Dermis microvascular lymphatic vessel endothelial cell (primary cell): ENCODE measurements at places on chromosomes 13 and 19. TPM values are rescaled to one million over a fixed set of nuclear protein-coding genes. Genes with fewer than 3 reads are reported as not detected.

DNA sequence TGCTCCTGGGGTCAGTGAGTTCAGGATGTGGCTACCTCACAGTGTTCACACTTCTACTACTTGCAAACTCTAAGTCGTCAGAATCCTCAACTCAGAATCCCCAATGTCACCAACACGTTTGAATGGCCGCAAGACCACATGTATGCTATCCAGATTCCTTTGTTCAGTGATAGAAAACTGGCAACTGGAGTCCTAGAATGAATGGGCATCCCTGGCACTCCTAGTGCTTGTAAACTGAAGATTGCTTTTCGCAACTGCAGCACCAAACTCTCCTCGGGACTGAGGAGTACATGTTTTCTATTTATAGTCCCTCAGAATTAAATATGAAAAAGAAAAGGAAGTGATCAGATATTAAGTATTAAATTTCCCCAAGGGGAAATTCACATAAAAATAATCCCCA is 4.9 kb downstream of the SMAD9 start:
- no peak for DNase-seq

DNA sequence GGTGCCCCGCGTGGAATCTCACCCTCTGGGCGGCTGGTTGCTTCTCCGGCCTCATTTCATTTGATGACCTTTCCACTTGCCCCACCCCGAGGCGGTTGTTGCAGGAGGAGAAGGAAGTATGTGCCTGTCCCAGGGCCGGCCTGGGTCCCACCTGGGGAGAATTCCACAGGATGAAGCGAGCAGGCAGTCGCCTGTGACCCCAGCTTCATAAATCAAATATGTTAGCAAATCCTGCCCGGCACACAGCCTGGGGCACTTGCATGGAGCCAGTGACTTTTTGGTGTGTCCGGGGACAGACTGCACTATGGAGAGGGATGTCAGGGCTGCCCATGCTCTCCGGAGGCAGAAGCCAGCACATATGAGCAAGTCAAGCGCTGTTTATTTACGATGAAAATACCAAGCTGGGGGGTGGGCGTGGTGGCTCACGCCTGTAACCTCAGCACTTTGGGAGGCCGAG is 19.7 kb upstream of the ZBTB7A start:
- DNase-seq, result no peak

DNA sequence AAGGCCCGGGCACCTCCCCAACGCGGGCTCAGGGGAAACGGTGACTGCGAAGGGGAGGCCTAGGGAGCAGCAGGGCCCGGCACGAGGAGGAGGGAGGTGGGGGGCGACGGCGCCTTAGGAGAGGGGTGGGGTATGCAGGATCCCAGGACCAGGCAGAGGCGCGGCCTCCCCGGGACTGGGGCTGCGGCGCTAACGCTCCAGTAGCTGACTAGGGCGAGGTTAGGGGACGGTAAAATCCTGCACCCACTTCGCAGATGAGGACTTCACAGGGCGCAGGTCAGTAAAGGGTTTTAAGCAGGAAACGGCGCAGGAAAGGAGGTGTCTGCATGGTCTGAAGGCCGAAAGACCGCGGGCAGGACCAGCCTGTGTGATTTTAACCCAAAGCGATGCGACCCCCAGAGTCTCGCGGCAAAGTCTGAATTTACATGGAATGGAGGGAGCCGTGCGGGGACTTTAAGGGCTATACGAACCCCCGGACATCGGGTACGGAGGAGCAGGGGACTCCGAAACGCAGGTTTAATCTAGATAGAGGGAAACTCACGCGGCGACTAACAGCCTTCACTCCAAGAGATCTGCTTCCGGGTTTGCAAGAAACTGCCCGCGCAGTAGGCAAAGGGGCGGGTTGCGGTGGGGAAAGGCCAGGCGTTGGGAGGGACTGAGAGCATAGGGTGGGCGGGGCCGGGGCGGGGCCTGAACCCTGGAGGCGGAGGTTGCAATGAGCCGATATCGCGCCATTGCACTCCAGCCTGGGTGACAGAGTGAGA is at the start of gene ZNF665:
ZNF665 (minus strand) TSS at position 588 of the 764 bp plus-strand sequence. CDS start 10,460 bp downstream, outside the sequence.
- peak; percentile 88 for DNase-seq

- no peak for DNase-seq
Observed at GRCh38 chr19:49861107-49861506, 6.3 kb downstream of the PNKP start.

DNA sequence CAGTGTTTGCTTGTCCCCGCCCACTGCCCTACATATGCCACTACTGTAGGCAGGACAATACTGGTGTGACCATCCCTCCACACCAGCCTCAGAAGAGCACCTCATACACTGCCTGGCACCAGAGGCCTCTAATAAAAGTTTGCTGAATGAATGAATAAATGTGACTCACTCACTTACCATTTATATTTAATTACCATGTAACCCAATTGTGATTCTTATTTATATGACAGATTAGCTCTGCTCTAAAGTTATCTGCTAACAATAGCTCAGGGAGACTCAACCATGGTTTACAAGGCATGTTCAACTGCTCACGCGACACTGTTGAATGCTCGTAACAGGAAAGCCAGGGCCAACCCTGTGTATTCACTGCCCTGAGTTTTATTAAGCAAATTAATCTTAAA is 66.0 kb upstream of the DOCK9 start:
- DNase-seq, result no peak

- DNase-seq, result no peak
Observed at GRCh38 chr13:51243227-51243626, 21.0 kb downstream of the FAM124A start.

GRCh38 chr19:47428177-47428894 is 9.0 kb upstream of the MEIS3 start:
- peak; percentile 100 for DNase-seq

GRCh38 chr13:94217370-94217769 is 262.1 kb downstream of the DCT start:
- DNase-seq, result no peak

DNA sequence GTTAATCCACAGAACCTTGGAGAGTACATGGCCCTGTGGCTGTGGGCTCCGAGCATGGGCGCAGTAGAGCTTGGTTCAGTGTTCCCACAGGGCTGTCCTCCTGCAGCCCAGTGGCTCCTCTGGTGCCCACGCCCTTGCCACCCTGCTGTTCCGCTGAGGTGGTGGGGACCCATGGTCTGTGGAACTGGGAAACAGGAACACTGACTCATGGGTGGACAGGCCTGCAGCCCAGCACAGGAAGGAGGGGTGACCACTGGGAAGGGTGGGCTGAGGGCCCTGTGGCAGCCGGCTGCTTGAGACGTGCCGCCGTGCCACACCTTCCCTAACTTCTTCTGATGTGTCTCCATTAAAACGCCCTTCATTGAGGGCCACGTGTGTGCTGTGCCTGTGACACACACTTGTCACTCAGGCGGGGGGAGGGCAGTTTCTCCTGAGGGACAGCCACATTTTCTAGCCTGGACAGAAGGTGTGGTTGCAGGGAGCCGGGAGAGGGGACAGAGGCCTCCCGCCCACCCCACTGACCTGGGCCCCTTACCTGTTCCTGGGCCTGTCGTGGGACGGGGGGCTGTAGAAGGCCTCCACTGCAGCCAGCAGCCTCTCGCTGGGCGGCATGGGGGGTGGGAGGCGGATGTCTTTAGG is 21.1 kb downstream of the CHERP start:
- no peak for DNase-seq

DNA sequence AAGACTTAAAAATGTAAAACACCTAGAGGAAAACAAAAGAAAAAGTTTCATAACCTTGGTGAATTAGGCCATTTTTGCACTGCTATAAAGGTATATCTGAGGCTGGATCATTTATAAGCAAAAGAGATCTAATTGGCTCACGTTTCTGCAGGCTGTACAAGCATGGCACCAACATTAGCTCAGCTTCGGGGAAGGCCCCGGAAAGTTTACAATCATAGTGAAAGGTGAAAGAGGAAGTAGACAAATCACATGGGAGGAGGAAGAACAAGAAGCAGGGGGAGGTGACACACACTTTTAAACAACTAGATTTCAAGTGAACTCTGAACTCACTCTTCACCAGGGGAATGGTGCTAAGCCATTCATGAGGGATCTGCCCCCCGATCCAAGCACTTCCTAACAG is 1358.5 kb upstream of the PCDH9 start:
- no peak for DNase-seq

DNA sequence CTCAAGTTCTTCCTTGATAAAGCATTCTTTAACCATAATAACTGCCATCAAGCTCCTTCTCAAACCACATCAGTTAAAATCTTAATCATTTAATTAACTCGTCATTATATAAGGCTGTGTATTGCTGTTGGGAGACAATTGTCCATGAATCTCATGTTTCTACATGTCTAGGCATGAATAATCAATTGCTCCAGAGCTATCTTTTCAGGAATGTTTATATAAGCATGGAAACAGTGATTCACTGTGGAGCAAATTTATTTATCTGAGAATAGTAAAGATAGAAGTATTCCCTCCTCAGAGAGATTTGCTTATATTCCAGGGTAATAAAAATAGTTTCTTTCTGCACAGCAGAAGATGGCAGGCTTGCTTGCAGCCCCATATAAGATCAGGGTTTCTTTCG is 71.1 kb downstream of the CBY2 start:
- no peak for DNase-seq

DNA sequence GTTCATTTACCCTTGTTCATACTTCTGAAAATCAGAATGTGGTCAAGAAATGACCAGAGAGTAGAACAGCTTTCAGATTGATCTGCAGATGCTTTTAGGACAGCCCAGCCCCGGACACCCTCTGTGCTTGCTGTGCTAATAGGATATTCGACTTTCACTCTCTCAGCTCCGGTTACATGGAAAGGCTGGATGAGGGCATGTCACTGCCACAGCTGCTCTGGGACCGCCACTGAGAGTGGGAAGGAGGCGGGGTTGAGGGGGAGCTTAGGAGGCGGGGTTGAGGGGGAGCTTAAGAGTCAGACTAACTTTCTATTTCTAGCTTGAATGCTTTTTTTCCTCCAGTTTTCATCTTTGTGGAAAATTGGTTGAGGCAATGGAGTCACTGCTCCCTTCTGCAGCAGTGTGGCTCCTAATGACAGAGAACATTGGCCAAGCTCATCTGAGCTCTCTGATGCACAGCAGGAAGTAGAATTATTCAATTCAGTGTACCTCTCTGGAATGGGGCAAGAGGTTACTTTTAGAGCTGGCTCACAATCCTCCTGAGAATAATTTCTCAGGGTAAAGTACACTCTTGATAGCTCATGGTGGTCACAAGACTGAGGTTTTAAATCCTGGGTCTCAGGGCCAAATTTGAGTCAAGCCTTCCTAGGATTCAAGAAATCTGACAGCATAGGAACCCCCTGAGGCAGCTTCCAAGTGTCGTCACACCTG is 74.6 kb upstream of the NPAS1 start:
- peak; percentile 57 for DNase-seq

GRCh38 chr19:29336425-29336824 is 123.5 kb upstream of the UQCRFS1 start:
- no peak for DNase-seq

DNA sequence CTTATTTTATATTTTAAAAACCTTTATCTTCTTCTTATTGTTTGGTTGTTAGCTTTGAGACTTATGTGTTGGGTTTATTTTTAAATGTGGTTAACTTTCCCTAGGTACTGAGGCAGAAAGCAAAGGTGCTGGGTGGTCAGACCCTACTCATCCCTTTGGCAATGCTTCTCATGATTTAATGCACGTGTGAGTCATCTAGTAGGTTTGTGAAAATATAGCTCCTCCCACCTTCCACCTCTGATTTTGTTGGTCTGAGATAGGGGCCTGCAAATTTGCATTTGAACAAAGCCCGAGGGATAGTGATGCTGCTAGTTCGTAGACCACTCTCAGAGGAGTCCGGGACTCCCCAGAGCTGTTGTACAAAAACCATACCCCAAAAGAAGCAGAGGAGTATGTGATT is 771.3 kb upstream of the ARGLU1 start:
- DNase-seq, result no peak

DNA sequence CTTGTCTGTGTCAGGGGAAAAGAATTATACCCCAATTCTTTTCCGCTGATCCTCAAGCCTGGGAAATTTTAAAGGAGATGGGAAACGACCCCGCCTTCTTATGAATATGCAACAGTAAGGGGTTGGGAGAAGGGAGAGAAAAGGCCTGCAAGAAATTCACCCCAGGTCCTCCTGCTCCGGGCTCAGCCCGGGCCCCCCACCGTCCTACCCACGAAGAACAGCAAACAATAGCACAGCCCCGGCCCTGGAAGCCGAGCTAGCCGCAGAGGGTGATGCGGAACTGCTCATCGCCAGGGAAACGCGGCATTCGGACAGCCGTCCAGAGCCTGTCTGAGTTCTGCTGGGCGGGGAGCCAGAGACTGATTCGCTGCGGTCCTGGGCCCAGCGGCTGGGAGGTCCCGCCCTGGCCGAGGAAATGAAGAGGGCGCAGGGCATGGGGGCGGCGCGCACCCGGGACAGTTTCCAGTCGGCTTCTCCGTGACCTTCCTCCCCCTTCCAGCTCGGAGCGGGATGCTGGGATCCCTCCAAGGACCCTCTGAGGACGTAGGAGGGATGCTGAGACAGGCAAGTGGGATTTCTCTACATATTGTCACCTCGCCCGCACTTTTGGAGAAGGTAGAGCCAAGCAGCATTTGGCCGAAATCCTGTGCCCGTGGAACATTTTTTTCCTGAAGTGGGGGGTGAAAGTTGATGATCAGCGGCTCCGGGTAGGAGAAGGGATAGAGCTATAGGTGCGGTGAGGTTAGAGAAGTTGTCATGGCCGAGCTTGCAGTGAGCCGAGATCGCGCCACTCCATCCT is 82.3 kb upstream of the C1QTNF9B start:
- peak; percentile 70 for DNase-seq

DNA sequence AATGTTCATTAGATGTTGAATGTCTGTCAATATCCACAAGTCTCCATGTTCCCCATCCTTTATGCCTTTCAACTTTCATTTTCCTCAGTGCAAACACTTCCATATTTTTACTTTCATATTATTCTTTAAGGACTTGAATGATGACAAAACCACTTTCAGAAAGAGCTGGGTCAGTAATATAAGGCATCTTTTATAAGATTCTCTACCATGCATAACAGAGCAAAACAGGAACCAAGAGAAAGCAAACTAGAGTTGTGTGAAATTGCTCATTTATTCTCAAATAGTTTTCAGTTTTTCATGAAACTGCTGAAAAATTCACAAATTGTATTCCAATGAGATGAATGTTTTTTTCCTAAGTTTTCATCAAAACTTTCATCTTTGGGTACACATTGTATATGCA is 1247.6 kb downstream of the PCDH17 start:
- DNase-seq, result no peak

DNA sequence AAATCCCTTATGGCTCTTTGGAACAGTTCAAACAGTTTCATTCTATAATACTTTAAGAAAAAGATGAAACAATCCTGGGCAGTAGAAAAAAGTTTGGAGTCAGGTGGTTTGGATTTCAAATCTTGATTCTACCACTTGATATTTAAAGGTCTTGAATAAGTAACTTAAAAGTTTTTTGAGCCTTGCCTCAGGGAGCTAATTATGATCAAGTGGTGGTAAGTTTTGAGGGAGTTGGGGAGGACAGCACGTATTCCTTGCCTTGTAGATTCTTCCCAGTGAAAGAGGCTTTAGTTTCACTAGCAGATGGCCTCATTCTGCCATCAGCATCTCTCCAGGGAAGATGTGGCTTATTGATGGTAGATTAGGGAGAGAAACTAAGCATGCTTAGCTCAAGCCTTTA is 168.4 kb upstream of the CSNK1A1L start:
- no peak for DNase-seq

Gene ATXN8OS
- not detected in 2 replicates for total RNA-seq

Gene SLC17A7
- 0.13 TPM in 2 replicates for total RNA-seq

Gene COL4A2
- 626 and 1,224 TPM in 2 replicates for total RNA-seq

Gene SDHAF1
- total RNA-seq, result 7.2 and 14.0 TPM in 2 replicates
